Effector CD8-positive, alpha-beta T cell (primary cell): ENCODE measurements at places on chromosomes 2 and 18.

- DNase-seq, result no peak
Observed at GRCh38 chr2:237590272-237591140, at the start of gene RAB17. Gene RAB17 (minus strand): TSS chr2:237590734. CDS start chr2:237586154, 4,580 bp downstream.

DNA sequence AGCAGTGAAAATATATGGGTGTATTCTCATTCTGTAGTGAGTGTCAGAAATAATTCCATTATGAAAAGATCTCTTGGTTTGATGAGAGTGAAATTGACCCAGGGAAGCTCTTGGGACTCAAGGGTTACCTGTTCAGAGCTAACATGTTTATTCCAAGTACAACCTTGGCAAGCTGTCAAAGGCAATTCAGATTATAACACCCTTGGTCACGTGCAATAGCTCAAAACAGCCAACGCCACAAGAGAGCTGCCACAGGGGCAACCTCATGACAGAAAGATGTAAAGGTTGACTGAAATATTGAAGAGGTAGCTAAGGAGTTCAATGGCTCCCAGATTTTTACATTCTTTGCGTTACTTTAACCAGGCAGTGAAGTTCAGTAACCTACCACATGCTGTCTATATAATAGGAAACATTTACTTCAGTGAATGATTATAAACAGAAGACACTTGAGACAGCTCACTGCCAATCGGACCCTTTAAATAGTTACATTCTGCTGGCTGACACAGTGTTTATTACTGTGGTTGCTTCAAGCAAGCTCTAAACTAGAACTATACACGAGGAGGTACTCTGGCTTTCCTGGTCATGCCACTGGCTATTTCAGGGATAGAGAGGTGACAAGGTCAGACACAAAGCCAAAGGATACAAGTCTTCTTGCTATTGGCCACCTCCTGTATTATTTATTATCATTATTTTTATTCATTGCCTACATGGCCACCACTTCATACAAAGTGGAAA lies 187.3 kb downstream of the PID1 start:
- no peak for DNase-seq

DNA sequence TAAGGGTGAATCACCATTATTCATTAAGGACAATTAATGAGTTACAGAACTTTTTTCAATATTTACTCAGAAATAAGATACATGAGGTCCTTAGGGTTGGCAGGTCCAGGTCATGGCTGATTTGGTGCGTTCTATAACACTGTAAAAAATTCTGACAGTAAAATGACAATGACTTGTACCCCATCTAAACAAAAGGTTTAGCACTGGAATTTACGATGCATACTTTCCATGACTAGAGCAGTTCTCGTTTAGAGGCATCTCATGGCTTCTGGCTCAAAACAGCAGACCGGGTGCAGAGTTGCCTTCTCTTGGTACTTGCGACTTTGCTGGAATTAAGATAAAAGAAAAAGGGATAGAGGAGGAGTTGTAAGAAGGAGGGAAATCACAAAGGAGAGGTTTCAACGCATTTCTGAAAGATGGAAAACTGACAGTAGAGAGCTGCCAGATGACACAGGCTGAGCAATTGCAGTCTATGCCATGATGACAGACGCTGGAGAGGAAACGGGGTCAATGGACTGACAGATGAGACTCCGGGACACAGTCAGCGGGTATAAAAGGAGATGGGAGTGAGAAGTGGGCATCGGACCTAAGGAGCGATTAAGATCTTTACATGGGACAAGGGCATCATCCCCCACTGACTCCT lies 4.1 kb upstream of the CYS1 start:
- no peak for DNase-seq

GRCh38 chr2:179467111-179467510 lies 202.5 kb upstream of the SESTD1 start:
- DNase-seq, result no peak

GRCh38 chr2:57698935-57699449 lies 347.6 kb upstream of the VRK2 start:
- no peak for DNase-seq

DNA sequence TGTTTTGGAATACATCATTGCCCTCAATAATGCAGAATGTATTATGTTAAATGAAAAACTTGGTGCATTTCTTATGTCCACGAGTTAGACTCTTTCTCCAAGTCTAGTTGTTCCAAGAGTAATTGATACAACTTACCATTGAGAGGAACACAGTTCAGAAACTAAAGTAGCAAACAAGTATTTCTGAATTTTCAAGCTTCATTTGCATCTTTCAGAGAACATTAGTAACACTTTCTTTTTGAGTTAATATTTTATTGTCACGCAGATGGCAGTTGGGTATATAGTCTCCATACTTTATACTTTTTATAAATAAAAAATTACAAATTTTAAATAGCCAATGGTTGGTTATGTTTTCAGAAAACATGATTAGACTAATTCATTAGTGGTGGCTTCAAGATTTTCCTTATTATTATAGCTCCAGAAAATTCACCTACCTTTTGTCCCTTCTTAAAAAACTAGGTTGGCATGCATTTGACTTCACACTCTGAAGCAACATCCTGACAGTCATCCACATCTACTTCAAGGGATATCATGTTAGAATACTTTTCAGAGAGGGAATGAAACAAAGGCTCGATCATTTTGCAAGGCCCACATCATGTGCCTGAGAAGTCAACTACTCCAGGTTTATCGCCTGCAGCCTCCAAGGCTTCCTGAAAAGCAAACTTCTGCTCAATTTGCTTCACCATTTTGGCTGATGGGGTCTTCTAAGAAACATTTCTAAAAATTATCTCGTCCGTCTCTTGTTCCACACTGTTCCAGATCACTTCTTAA lies 29.9 kb downstream of the LYPD6B start:
- no peak for DNase-seq

- no peak for DNase-seq
Observed at GRCh38 chr18:77162580-77162979, 30.0 kb upstream of the MBP start.

GRCh38 chr18:11851806-11852337 lies 659 bp downstream of the CHMP1B start:
- DNase-seq, result peak; percentile 23

DNA sequence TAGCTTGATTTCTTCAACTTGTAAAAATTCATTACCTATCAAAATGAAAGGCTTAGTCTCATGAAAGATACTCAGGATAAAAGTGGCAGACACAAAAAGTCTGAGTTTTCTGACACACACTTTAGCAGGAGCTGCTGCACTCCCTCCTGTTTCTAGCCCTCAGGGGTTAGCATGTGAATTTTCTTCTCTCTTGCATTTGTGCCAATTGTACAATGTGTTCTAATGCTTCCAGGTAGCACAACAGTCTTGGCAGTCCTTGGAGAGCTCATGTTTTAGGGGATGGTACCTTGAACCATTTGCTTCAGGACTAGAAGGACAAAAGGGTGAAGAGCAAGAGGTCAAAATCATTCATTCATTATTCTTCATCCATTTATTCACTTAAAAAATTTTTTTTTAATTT lies 316.8 kb downstream of the AFF3 start:
- no peak for DNase-seq

- no peak for DNase-seq
Observed at GRCh38 chr2:68710336-68710735, 24.3 kb upstream of the ARHGAP25 start.

DNA sequence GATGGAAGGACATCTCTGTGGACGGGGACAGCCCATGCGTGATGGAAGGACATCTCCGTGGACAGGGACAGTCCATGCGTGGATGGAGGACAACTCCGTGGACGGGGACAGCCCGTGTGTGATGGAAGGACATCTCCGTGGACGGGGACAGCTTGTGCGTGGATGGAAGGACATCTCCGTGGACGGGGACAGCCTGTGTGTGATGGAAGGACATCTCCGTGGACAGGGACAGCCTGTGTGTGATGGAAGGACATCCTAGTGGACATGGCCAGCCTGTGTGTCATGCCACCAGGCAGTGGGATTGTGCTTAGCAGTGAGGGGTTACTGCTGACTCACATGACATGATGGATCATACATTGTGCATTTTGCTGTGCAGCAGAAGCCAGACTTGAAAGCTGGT lies 30.0 kb upstream of the NFATC1 start:
- no peak for DNase-seq

GRCh38 chr2:180520921-180521581 lies 459.4 kb upstream of the UBE2E3 start:
- no peak for DNase-seq

GRCh38 chr2:241617431-241618154 lies 19.4 kb downstream of the THAP4 start:
- peak; percentile 20 for DNase-seq

GRCh38 chr2:208491641-208492040 lies 85.0 kb downstream of the PTH2R start:
- DNase-seq, result no peak

DNA sequence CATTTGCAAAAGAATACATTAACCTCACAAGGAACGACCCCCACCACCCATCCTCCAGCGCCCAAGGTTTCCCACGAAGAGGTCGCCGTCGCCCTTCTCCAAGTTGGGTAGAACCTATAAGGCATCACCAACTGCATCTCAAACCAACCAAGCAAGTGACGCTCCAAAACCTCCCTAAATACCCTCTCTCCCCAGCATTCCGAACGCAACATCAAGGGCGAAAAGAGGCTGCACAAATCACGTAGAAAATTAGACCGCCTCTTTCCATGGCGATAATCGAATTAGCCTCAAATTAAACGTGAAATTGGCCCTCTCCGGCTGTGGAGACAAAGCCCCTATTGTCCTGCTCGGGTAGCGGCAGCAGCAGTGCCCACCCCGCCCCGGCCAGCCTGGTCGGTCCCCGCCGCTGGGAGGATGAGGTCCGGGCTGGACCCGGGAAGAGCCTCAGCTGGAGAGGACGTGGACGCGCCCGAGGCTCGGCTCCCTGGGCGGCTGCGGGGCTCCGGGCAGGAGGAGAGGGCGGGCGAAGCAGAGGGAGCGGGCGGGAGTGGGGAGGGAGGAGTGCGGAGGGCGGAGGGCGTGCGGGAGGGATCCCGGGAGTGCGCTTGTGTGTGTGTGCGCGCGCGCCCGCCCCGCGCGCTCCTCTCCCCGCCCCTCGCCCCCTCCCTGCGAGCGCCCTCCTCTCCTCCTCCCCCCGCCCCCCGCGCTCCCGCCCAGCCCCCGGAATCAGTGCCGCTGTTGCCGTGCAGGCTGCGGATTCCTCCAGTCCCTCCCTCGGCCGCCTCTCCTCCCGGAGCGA lies at the start of gene SPTBN1:
Gene SPTBN1 (plus strand): TSS at position 765 of the 799 bp plus-strand sequence. CDS start 70,092 bp downstream, outside the sequence.
- DNase-seq, result peak; percentile 6

DNA sequence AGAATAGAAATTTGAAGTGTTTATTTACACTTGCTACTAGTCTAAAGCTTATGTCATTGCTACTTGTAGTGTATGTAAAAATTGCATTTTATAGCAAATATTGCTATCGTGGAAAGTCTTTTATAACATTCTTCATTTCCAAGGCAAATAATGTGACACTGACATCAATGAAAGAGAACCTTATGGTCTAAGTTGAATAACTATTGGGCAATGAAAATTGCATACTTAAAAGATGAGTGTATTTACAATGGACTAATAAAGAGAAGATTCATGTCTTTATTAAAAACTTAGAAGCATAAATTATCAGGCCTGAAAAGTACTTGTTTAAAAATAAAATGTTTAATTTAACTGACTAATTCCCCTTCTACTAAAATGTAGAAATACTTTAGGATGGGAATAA lies 82.2 kb downstream of the LRP1B start:
- no peak for DNase-seq

DNA sequence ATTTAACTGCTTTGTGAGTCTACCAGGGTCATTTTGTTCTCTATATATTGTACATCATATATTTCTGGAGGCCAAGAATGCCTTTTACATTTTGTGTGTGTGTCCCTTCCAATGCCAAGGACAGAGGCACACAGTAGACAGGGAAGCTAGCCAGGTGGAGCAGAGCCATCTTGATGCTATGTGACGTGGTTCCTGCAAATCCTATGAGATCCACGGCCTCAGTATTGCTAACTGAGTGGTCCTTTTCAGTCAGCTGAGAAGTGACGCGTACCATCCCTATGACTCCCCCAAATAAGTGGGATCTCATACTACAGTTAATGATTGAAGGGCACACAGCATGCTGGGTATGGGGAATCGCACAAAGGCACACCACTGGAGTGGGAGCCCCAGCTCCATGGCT lies 27.3 kb downstream of the CCDC141 start:
- DNase-seq, result no peak

DNA sequence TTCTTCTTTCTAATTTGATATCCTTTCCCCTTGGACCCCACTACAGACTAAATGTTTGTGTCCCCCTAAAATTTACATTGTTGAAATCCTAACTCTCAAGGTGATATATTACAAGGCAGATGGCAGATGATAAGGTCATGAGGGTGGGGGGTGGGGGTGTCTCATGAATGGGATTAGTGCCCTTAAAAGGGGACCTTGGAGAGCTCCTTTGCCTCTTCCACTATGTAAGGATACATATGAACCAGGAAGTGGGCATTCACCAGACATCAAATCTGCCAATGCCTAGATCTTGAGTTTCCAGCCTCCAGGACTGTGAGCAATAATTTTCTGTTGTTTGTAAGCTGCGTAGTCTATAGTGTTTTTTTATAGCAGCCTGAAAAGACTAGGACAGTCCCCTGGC lies 89.1 kb downstream of the PLA2R1 start:
- DNase-seq, result no peak

- no peak for DNase-seq
Observed at GRCh38 chr2:46719487-46719886, 196.1 kb downstream of the MCFD2 start.

GRCh38 chr2:4533806-4534205 lies 830.4 kb downstream of the DCDC2C start:
- DNase-seq, result no peak

- DNase-seq, result no peak
Observed at GRCh38 chr2:32360416-32360815, 3.6 kb downstream of the BIRC6 start.

GRCh38 chr2:155151945-155152344 lies 453.4 kb downstream of the KCNJ3 start:
- DNase-seq, result no peak

GRCh38 chr2:223155956-223156355 lies 104.0 kb downstream of the KCNE4 start:
- no peak for DNase-seq

- DNase-seq, result no peak
Observed at GRCh38 chr18:44712025-44712424, 31.3 kb downstream of the SETBP1 start.

- DNase-seq, result no peak
Observed at GRCh38 chr2:218582076-218582475, 13.4 kb downstream of the CNOT9 start.

DNA sequence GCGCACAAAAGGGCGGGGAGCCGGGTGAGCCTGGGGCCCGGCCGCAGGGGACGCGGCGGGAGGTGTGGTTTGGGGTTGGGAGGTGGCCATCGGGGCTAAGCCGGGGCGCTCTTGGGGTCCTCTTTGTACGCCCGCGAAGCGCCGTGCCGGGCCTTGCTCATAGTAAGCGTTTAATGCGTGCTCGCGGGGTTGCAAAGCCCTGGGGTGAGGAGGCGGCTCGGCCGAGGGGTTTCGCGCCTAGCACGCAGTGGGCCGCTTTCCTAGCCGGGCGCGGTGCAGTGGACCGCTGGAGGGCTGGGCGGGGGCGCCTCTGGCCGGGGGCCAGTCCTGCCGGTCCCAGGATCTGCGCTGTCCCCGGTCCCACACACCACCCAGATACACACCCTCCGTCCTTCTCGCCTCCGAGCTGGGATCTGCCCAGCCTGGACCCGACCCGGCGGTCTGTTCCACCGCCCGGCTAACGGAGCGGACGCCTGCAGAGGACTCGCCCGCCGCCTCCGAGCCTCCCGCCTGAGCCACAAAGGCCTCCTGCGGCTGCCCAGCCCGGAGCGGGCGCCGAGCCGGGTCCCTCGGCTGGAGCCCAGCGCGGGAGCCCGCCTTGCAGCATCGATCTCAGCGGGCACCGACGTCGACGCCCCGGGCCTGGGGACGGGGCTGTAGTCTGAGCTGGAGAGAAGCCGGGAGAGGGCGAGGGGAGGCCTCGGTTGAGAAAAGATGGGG lies 564 bp downstream of the DPYSL5 start:
- DNase-seq, result no peak
